ENCODE measurements at places on chromosomes 3 and 15.

- DNase-seq, result no peak
Observed at GRCh38 chr3:6444888-6445658, 415.8 kb upstream of the GRM7 start.

- no peak for DNase-seq
Observed at GRCh38 chr15:99452728-99453636, 112.8 kb upstream of the MEF2A start.

GRCh38 chr3:191158247-191158646 is 40.8 kb upstream of the OSTN start:
- DNase-seq, result no peak

GRCh38 chr3:16904423-16905417 is 20.0 kb downstream of the PLCL2 start:
- DNase-seq, result no peak

GRCh38 chr3:66303491-66303901 is 82.7 kb downstream of the SLC25A26 start:
- DNase-seq, result no peak
